ENCODE measurements at places on chromosomes 4 and X.

- no peak for DNase-seq
Measured at GRCh38 chrX:79161655-79162054, 17.2 kb downstream of the GPR174 start.

GRCh38 chr4:21879187-21879586 is 69.4 kb downstream of the KCNIP4 start:
- no peak for DNase-seq

DNA sequence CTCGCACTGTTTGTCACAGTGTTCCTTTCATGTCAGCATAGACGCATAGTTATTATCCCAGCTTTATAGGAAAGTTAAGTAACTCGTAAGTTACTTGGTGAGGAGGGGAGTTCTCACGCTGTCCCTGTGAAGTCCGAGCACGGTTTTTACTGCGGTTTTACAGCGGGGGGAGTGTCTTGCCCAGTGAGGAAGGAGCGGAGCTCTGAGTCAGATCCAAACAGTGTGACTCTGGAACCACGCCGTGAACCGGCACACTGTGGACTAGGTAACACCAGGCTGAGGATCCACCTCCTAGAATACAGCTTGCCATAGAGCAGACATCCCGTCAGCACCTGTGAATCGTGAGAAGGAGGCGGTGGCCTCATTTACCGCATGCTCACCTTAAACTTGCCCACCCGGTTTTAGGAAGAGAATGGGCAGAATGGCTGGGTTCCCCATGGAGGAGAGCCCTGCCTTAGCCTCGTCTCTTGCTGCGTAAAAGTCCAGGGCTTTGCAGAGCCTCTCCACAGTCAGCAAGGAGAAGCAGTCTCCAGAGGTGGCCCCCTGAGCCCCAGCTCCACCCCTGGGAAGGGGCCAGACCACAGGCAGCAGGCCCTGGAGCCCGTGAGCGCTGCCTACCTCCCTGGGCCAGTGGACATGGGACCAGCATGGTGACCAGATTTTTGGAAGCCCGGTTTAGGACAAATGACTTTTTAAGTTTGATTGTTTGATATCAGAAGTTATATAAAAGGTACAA is 40.2 kb upstream of the HGFAC start:
- DNase-seq, result no peak

DNA sequence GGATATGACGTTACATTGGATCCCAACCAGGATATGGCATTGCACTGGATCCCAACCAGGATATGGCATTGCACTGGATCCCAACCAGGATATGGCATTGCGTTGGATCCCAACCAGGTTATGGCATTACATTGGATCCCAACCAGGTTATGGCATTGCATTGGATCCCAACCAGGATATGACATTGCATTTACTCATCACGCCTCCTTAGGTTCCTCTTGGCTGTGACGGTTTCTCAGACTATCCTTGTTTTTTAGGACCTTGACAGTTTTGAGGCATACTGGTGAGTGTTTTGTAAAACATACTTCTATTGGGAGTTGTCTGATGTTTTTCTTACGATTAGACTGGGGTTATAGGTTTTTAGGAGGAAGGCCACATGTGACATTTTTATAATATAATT is 5.4 kb upstream of the ACSL1 start:
- DNase-seq, result no peak

DNA sequence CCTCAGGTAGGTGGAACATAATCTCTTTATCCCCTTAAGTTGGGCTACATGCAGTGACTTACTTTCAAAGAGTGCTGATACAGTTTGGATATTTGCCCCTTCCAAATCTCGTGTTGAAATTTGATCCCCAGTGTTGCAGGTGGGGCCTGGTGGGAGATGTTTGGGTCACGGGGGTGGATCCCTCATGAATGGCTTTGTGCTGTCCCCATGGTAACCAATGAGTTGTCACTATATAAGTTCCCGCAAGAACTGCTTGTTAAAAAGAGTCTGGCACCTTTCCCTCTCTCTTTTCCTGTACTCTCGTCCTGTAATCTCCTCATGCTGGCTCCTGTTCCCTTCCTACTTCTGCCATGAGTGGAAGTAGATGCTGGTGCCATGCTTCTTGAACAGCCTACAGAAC is 71.3 kb downstream of the GLRA3 start:
- DNase-seq, result no peak

GRCh38 chr4:156419080-156419685 is 465.5 kb upstream of the CTSO start:
- no peak for DNase-seq

DNA sequence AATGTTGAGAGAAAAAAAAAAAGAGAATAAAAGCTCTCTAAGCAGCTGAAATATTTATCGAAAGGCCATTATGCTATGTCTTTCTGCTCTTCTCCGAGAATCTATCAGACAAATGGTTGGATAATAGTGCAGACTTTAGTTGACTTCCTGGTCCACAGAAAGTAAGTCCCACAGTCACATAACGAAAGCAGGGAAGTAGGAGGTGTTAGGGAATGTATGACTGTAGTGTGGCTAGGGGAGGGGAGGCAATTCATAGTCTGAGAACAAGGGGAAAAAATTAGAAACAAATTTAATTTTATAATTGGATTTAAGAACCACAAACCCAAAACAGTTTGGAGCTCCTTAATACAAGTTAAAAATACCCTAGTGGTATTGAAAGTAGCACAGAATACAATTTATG is 79.7 kb upstream of the VEGFC start:
- no peak for DNase-seq

DNA sequence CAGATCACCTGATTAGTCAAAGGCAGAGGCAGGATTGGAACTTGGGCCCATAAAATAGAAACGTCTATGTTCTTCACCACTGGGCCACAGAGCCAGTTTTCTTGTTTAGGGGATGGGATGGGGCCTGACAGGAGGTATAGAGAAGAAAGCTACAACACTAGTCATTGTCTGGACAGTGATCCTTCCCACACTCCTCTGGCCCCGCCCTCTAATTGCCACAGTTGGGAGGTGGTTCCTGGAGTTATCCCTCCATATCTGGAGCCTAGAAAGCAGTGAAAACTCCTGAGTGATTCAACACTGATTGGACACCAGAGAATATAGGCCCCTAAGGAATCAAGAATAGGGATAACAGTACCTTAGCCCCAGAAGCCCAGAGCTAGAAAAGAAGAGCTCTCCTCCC is 22.9 kb downstream of the RASL11B start:
- DNase-seq, result no peak

DNA sequence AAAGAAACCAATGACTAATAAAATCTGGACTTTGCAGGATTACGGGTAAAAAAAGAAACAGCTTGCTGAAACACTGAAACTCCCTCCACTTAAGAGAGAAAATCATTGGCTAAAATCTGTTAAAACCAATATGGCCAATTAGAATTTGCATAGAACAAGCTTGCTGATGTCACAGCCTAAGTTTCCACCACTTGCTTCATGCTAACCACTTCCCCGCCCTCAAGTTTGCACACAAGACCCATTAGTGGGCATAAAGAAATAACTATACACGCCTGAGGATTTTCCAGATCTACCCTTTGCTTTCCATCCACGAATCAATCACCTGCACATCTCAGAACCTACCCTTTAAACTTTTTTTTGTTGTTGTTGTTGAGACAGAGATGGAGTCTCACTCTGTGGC is 42.7 kb upstream of the PHEX start:
- no peak for DNase-seq

GRCh38 chrX:13372203-13372980 is 52.5 kb upstream of the ATXN3L start:
- no peak for DNase-seq

- peak; percentile 91 for DNase-seq
Measured at GRCh38 chr4:70704215-70704930, 16.0 kb downstream of the UTP3 start.

- no peak for DNase-seq
Measured at GRCh38 chr4:107304699-107305286, 268.7 kb upstream of the DKK2 start.

GRCh38 chrX:129360175-129360574 is 163.1 kb downstream of the SMARCA1 start:
- DNase-seq, result no peak

- DNase-seq, result no peak
Measured at GRCh38 chr4:20017070-20017776, 234.5 kb upstream of the SLIT2 start.

GRCh38 chr4:133938061-133938460 is 263.5 kb downstream of the PABPC4L start:
- DNase-seq, result no peak
